ENCODE measurements at places on chromosomes 6 and 20.

GRCh38 chr6:28587746-28588075 lies 62.0 kb downstream of the GPX5 start:
- H3K36me3 ChIP-seq: no peaks in the 10 kb centered on the region
- H3K4me3 ChIP-seq: peak overlapping the region; percentile 63
- peaks cover 18% of the 10 kb centered on the region for H3K27me3 ChIP-seq

DNA sequence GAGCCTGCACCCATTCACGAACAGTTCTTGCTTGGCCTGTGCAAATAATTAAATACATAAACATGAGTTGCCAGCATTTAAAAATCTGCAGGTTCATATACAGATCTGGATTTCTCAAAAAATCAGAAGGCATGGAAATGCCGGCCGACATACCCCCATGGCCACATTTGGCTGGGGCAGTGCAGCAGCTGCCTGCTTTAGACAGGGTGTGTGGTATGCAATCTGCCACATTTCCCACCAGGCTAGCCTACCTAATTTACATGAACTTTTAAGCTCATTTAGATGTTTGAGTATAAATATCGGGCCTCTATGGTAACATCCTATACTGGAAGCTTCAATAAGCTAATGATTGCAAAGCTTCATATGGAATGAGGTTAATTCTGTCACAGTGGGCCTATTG lies 31.5 kb downstream of the PLCB1 start:
- no peaks in the 10 kb centered on the region for H3K4me1 ChIP-seq
- no peaks in the 10 kb centered on the region for H3K36me3 ChIP-seq
- no peaks in the 10 kb centered on the region for H3K27me3 ChIP-seq
- no peak overlapping the region for H3K27ac ChIP-seq

- H3K27ac ChIP-seq: no peak overlapping the region
- peaks cover 7% of the 10 kb centered on the region for H3K27me3 ChIP-seq
Measured at GRCh38 chr20:63072991-63073737, 66.4 kb upstream of the BHLHE23 start.

- no peak overlapping the region for H3K27ac ChIP-seq
- no peak overlapping the region for H3K4me3 ChIP-seq
- H3K4me1 ChIP-seq: no peaks in the 10 kb centered on the region
- no peak for DNase-seq
Measured at GRCh38 chr6:83368577-83368976, 62.3 kb downstream of the ME1 start.

GRCh38 chr6:49982046-49982445 lies 12.6 kb upstream of the DEFB113 start:
- no peaks in the 10 kb centered on the region for H3K27me3 ChIP-seq
- no peaks in the 10 kb centered on the region for H3K36me3 ChIP-seq
- no peak overlapping the region for H3K27ac ChIP-seq
- H3K4me1 ChIP-seq: no peaks in the 10 kb centered on the region
- DNase-seq: no peak

DNA sequence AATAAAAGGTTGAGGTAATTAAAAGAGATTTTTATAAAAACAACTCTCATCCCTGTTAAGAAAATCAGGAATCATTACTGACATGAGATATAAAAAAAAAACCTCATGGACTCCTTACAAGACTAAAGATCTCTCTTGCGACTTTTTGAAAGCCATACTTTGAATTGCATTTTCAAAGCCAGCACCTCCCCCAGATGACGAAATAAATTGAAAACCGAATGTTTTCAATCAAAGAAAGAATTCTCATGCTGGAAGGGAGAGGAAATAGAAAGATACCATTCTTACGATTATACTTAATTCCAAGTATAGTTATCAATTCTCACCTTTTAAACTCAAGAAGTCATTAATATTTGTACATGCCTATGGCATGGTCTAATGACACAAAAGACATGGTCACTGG lies 452.3 kb downstream of the GJA1 start:
- H3K27ac ChIP-seq: no peak overlapping the region
- no peaks in the 10 kb centered on the region for H3K27me3 ChIP-seq
- H3K4me3 ChIP-seq: no peak overlapping the region
- H3K36me3 ChIP-seq: no peaks in the 10 kb centered on the region
- H3K4me1 ChIP-seq: peaks cover 4% of the 10 kb centered on the region

DNA sequence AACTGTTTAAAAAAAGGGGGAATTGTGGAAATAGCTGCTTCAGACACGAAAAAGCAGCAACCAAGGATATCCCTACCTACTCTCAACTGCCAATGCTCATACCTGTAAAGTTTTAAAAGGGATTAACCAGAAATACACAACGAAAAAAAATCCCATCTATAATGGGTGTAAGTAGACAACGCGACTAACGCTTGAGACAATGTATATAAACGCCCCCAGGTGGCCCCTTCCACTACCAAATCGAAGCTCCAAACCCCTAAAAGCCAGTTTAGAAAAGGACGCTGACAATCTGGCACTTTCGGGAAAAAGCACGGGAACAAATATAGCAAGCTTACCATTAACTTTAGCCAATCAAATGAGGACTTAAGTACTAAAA lies 94.5 kb upstream of the BTN3A2 start:
- no peaks in the 10 kb centered on the region for H3K36me3 ChIP-seq
- no peak overlapping the region for H3K27ac ChIP-seq
- no peaks in the 10 kb centered on the region for H3K4me1 ChIP-seq
- DNase-seq: no peak
- no peaks in the 10 kb centered on the region for H3K27me3 ChIP-seq

DNA sequence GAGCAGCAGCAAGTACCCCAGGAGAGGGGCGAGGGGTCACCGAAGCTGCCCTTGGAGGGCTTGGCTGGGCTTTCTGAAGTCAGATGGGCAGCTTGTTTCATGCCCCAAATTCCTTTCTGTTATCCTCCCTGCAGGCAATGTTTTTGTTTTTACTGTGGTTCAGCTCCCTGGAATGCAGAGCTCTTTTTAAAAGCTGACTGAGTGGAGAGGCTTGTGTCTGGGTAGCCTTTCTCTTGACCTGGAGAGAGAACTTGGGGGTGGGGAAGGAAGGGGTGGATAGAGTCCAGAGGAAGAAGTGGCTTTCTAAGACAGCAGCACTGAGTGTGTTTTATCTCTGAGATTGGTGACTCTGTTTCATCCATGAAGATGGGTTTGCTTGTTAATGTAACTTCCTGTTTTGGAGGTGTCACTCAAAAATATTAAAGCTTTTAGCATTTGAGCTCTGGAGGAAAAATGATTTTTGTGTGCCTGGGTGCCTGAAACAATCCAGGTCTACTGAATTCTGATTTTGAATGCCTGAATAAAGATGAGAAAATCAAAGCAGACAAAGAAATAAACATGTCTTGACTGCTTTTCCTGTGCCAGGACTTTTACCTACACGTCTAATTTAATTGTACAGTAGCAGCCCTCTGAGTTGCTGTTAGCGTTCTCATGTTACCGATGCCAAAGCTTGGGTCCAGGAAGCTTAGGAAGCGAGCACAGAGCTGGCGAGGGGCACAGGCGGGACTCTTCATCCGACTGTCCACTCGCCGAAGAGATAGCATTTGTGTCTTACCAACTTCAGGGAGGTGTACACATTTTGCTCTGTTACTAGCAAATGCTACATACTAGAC lies 78.2 kb upstream of the EEF1E1 start:
- no peak overlapping the region for H3K4me3 ChIP-seq
- no peak for DNase-seq
- no peaks in the 10 kb centered on the region for H3K36me3 ChIP-seq
- H3K27ac ChIP-seq: peak overlapping the region; percentile 44
- H3K4me1 ChIP-seq: peaks cover 30% of the 10 kb centered on the region

GRCh38 chr6:10276106-10276505 lies 138.8 kb downstream of the TFAP2A start:
- H3K27ac ChIP-seq: no peak overlapping the region
- H3K4me3 ChIP-seq: no peak overlapping the region
- H3K4me1 ChIP-seq: no peaks in the 10 kb centered on the region
- DNase-seq: no peak
- no peaks in the 10 kb centered on the region for H3K27me3 ChIP-seq

DNA sequence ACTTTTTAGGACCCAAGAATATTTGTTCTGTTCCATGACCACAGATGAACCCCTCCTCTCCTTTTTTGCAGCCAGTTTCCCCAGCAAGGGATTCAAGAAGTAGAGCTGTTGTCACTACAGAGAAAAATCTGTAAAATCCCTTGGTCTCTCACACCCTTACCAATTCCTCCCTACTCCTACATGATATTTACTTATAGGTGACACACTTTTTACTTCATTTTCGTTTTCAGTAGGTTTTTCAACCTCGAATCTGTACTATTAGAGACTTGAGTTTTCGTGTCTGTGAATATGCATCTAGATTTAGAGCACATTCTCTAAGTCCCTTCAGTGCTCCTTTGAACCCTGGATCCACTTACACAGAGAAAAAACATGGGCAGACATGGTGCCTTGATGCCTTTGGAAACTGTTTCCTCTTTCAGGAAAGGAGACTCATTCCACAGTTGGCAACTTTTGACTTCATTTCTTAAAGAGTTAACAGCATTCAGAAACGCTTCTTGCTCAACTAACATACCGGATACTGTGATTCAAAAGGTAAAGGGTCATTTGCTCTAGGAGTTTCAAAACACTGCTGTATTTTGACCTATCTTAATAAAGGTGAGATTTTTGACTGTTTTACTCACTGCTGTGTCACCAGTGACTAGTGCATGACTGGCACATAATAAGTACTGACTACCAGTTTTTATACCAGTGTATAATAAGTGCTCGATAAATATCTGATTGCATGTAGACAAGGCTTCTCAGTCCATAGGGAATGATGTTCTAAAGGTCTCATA lies 50.6 kb downstream of the LAMA4 start:
- no peak overlapping the region for H3K4me3 ChIP-seq
- peaks cover 28% of the 10 kb centered on the region for H3K36me3 ChIP-seq
- DNase-seq: no peak
- H3K27me3 ChIP-seq: no peaks in the 10 kb centered on the region

DNA sequence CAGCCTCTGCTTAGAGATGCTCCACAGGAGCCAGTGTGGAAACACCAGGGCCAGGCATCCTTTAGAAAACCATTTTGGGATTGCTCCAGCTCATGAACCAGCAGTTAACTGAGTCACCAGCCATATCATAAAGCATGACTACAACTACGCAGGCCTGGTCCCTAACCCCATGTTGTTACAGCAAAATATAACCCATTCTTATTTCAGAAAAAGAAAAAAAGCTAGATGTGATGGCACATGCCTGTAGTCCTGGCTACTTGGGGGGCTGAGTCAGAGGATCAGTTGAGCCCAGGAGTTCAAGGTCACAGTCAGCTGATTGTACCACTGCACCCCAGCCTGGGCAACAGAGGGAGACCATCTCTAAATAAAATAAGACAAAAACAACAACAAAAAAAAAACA lies 36.8 kb downstream of the C6orf15 start:
- H3K4me1 ChIP-seq: peaks cover 5% of the 10 kb centered on the region
- H3K36me3 ChIP-seq: no peaks in the 10 kb centered on the region
- H3K27me3 ChIP-seq: no peaks in the 10 kb centered on the region
- no peak for DNase-seq
- H3K27ac ChIP-seq: no peak overlapping the region

DNA sequence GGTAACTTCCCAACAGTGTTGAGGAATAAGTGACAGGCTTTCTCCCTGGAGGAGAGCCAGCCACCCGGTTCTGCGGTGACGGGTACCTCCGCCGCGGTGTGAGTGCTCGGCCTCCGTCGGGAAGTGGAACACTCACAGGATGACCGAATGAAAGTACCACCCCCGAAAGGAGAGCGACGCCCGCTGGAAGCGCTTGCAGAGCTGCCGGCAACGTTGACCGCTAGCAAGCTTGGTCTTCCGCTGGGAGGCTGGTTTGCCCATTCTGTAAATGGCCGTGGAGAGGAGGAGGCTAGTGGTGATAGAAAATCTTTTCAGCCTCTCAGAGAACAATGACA lies 614 bp upstream of the TMEM242 start:
- H3K4me3 ChIP-seq: peak overlapping the region; percentile 79
- no peaks in the 10 kb centered on the region for H3K36me3 ChIP-seq
- H3K27me3 ChIP-seq: no peaks in the 10 kb centered on the region
- DNase-seq: peak; percentile 91

DNA sequence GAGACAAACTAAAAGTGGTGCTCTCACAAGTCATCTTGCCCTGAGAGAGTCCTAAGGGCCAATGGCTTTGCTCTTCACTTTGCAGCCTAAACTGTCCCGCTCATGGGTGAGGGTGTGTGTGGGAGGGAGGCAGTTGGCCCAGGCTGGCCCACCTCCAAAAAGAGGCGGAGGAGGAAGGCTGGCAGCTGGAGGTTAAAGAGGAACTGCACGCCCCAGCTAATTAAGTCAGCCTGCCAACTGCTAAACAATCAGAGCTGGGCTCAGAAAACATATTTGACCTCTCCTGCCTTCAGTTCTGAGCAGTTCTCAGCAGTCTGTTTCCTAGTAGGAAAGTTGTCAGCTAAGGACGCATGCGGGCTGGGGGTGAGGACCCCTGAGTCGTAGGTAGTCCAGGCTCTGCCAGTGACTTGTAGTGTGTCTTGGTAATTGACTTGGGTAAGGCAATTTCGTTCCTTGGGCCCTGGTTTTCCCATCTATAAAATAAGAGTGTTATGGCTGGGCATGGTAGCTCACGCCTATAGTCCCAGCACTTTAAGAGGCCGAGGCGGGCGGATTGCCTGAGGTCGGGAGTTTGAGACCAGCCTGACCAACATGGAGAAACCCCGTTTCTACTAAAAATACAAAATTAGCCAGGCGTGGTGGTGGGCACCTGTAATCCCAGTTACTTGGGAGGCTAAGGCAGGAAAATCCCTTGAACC lies 17.0 kb downstream of the GSS start:
- H3K27ac ChIP-seq: no peak overlapping the region
- no peaks in the 10 kb centered on the region for H3K27me3 ChIP-seq
- DNase-seq: peak; percentile 71
- H3K36me3 ChIP-seq: peaks cover 37% of the 10 kb centered on the region
- H3K4me3 ChIP-seq: no peak overlapping the region
- H3K4me1 ChIP-seq: no peaks in the 10 kb centered on the region

GRCh38 chr6:169087443-169088041 lies 166.1 kb downstream of the THBS2 start:
- DNase-seq: no peak
- no peak overlapping the region for H3K27ac ChIP-seq
- H3K27me3 ChIP-seq: no peaks in the 10 kb centered on the region
- no peak overlapping the region for H3K4me3 ChIP-seq

- peak overlapping the region; percentile 58 for H3K27ac ChIP-seq
- H3K36me3 ChIP-seq: no peaks in the 10 kb centered on the region
- no peaks in the 10 kb centered on the region for H3K27me3 ChIP-seq
- H3K4me3 ChIP-seq: no peak overlapping the region
Measured at GRCh38 chr6:22880686-22881433, 311.5 kb downstream of the HDGFL1 start.

GRCh38 chr6:161095916-161096315 lies 104.3 kb downstream of the MAP3K4 start:
- H3K4me3 ChIP-seq: no peak overlapping the region
- H3K27me3 ChIP-seq: no peaks in the 10 kb centered on the region
- no peak overlapping the region for H3K27ac ChIP-seq
- DNase-seq: no peak
- H3K4me1 ChIP-seq: no peaks in the 10 kb centered on the region
- peaks cover 76% of the 10 kb centered on the region for H3K36me3 ChIP-seq

DNA sequence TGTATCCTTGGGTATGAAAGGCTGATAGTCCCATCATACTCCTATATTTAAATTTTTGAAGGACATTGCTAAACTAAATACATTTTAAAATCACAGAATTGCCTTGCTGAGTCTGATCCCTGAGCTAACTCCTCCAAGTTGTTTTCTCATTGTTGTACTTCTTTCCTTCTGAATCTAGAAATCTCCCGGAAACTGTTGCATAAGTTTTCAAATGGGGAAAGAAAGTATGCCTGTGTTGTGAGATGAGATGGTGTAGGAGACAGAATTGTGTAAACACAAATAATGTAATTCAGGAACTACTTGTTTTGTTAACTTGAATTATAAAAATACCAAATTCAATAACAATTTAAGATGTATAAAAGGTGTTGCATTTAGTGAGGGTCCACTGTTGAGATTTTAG lies 7.3 kb downstream of the PNRC1 start:
- H3K27me3 ChIP-seq: no peaks in the 10 kb centered on the region
- peaks cover 60% of the 10 kb centered on the region for H3K4me1 ChIP-seq
- no peak for DNase-seq
- no peak overlapping the region for H3K4me3 ChIP-seq
- peaks cover 27% of the 10 kb centered on the region for H3K36me3 ChIP-seq
